ENCODE measurements at places on chromosomes 3 and 15. TPM values are rescaled to one million over a fixed set of nuclear protein-coding genes. Genes with fewer than 3 reads are reported as not detected.

Gene MYEF2
- total RNA-seq = 8.5 TPM

Gene LRRIQ4
- 0.07 TPM for total RNA-seq

Gene EXD1
- total RNA-seq = not detected

Gene ERICH6
- total RNA-seq = 0.03 TPM

Gene P3H2
- total RNA-seq = 23.8 TPM

Gene DAZL
- total RNA-seq = not detected

Gene GOLGA6A
- 0.07 TPM for total RNA-seq

Gene NDUFB4
- total RNA-seq = 38.6 TPM

Gene ACTL6A
- total RNA-seq = 36.5 TPM

Gene COLQ
- total RNA-seq = 0.36 TPM

Gene HDDC3
- total RNA-seq = 11.8 TPM

Gene PLSCR2
- total RNA-seq = not detected

Gene LRTM1
- not detected for total RNA-seq

Gene ZMYND10
- total RNA-seq = 0.91 TPM

Gene CRABP1
- total RNA-seq = not detected

Gene MAN2C1
- 113 TPM for total RNA-seq

Gene ALDH1A3
- total RNA-seq = 31.0 TPM

Gene DLEC1
- 0.13 TPM for total RNA-seq

Gene SCN5A
- 0.72 TPM for total RNA-seq

Gene RTP3
- not detected for total RNA-seq

Gene C3orf38
- total RNA-seq = 26.7 TPM

Gene GATA2
- total RNA-seq = 2.3 TPM

Gene PLAAT1
- not detected for total RNA-seq

Gene FANCI
- 11.3 TPM for total RNA-seq

Gene TIMP4
- total RNA-seq = 3.2 TPM

Gene GOLGA8S
- total RNA-seq = 0.10 TPM

Gene HAPLN3
- total RNA-seq = 26.2 TPM

Gene MOBP
- total RNA-seq = not detected

Gene RASGRP1
- 5.1 TPM for total RNA-seq

Gene CD200
- 12.8 TPM for total RNA-seq

Gene CRYBG3
- 37.6 TPM for total RNA-seq

Gene ZNF619
- total RNA-seq = 7.0 TPM

Data from smooth muscle cell of the pulmonary artery (primary cell).